CD4-positive, alpha-beta memory T cell (primary cell): ENCODE measurements at places on chromosomes 2 and 18.

GRCh38 chr2:224004105-224004695 lies 34.9 kb downstream of the SERPINE2 start:
- no peak for DNase-seq

GRCh38 chr2:168210216-168210894 lies 37.0 kb downstream of the STK39 start:
- DNase-seq, result no peak

DNA sequence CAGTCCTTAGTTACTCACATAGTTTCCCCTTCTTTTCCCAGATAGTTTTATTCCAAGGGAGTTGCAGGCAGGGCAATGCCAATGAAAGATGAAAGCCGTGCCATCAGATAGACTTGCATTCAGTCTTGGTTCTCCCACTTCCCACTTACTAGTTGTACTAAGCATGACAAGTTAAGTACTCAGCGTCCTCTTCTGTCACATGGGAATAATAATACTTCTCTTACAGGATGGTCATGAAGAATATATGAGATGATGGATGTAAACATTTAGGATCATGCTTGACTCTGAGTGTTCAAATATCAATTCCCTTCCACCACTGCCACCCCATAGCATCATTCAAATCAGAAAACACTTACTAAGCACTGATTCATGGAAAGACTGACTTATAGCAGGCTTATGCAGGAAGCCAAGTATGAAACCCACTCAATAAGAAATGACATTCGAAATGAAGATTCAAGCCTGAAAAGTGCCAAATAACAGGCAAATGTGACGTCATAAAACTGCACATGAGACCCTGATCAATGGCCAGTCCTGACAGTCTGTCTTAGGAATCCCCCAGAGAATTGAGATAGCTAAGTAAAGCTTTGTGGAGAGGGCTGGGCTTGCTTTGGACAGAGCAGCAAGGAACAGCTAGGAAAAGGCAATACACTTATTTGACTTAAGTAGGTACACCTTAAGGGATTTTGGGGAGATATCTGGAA lies 11.1 kb upstream of the EVA1A start:
- DNase-seq, result no peak

GRCh38 chr18:7172611-7173010 lies 55.0 kb upstream of the LAMA1 start:
- DNase-seq, result no peak

DNA sequence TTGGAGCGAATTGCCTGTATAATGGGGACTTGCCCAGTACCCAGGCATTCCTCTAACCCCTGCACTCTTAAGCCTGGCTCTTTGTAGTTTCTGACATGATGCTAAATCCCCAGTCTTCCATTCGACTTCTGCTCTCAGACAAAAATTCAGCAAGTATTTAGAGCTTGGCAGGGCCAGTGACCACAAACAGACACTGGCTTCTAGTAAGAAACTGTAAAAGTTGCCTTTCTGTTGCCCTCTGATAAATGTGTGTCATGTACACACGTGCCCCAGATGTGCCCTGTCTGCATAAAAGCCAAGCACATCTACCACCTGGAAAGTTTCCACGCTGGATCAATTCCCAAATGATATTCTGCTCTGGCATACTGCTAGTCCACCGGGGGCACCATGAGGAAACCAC lies 18.0 kb downstream of the PAX3 start:
- no peak for DNase-seq

DNA sequence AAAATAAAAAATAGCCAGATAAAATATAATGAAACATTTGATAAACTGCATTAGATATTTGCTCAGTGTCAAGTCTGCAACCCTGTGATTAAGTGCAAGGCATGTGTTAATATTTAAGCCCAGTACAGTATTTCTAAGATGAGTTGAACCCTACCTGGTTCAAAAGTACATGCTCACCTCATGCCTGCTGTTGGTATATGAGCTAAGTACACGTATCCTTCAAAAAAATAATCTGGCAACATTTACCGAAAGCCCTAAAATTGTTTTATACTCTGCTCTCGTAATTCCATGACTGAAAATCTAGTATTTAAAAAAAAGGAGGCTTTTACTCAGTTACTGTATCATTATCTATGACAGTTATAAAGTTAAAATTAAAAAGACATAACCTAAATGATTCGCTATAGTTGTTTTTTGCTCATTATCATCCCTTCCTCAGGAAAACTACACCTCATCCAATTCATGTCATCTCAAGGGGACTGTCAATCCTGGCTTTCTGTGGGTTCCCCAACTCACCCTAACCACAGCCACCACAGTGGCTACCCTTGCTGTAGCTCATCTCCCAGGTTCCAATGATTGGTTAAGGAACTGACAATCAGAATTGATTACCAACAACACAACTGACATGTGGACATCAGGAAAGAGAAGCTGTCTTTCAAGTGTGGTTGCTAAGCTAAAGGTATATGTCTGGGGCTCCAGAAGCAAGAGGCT lies 10.6 kb downstream of the TLK1 start:
- no peak for DNase-seq

DNA sequence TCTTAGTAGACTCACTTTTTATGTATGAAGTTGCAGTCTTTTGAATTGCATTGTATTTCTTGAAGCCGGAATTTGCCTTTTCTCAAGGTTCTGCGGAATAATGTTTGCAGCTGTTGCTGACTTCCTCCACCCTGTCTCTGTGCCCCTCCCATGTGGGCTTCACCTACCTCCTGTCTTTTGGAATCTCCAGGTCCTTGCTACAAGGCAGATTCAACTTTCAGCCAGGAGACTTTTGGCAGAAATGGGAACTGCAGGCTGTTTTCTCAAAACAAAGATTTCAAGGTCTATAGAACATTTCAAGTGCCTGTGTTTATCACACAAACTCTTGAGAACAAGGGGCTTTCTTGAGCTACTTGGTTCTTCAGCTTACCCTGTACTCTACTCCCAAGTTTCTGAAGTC lies 25.6 kb downstream of the ZNF236 start:
- no peak for DNase-seq

DNA sequence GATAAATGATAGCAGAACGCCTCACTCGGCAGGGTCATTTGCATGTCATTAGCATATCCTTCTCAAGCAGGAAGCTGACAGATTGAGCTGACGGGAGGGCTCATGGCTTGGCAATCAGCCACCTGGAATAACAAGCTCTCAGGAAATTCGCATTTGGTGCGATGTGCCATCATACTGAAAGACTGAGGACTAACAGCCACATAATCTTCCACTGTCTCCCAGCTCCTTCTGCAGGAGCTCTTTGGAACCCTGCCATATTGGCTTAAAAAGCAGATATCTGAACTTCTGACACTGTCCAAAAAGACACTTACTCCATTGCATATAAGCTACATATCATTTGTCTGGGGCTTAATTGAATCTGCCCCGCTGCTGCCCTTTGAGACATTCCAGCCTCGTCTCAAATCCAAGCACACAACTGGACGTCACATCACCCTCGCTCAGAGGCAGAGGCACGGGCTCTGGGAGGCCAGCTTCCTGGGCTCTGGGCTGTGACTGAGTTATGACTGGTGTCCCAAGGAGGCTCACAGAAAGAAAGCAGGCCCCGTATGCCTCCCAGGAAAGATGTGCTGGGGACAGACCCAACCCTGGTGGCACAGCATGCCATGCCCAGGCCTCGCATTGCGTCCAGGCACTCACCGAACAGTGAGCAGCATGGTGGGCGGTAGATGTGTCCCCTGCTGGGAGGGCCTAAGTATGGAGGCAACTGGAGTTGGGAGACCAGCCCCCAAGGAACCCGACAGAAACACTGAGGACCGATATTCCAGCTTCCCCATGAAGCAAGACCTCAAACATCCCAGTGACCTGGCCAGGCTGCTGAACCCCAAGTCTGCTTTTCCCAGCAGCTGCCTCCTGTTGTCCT lies 228.0 kb downstream of the ATAD2B start:
- no peak for DNase-seq

- no peak for DNase-seq
Observed at GRCh38 chr2:11988691-11989353, 242.4 kb downstream of the LPIN1 start.

GRCh38 chr18:37578886-37579513 lies 13.4 kb upstream of the CELF4 start:
- DNase-seq, result no peak

GRCh38 chr2:36361396-36361795 lies 5.8 kb downstream of the CRIM1 start:
- no peak for DNase-seq

GRCh38 chr18:47150824-47151366 lies 595 bp upstream of the HDHD2 start:
- DNase-seq, result no peak

DNA sequence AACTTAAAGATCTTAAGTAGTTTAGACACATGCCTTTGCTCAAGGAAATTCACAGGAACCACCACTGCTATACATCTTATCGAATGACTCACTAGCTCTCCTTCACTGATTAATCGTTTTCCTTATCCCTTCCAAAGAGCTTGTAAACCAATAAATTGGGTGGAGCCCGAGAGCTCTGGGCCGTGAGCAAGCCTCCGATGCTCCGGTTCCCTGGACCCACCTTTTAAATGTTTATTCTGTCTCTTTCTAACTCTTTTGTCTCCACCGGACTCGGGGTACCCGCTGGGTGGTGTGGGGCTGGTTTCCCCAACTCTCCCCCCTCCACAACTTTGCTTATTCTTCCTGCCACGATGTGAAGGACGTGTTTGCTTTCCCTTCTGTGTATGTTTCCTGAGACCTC lies 292.9 kb upstream of the TMEFF2 start:
- no peak for DNase-seq

GRCh38 chr2:149148194-149149006 lies 109.9 kb downstream of the LYPD6B start:
- DNase-seq, result no peak

- no peak for DNase-seq
Observed at GRCh38 chr2:209830722-209831465, 59.3 kb downstream of the UNC80 start.

- DNase-seq, result no peak
Observed at GRCh38 chr2:128458505-128458904, 139.8 kb upstream of the HS6ST1 start.

DNA sequence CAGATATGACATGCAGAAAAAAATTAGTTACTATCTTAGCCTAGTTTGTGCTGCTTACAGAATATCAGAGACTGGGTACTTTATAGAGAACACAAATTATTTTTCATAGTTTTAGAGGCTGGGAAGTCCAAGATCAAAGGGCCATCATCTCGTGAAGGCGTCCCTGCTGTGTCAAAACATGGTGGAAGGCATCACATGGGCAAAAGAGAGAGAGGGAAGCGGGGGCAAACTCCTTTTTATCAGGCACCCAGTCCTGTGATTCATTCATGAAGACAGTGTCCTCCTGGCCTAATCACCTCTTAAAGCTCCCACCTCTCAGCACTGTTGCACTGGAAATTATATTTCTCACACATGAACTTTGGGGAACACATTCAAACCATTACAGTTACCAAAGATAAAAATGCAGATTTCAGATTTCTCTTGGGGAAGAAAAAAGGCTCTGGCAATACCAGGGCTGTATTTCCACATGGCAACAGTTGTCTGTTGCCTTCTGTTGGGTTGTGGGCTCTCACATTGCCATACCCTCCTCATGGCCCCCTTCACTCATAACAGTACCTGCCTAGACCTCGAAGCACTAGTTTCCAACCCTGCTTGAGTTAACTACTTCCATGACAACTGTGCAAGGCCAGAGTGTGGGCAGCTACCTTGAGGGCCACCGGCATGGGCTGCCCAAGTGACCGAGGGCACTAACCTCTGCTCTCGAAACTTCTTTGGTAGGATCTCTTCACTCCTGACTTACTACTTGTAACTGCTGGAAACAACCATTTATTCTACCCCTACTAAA lies 2.7 kb upstream of the ACTR3 start:
- DNase-seq, result no peak

DNA sequence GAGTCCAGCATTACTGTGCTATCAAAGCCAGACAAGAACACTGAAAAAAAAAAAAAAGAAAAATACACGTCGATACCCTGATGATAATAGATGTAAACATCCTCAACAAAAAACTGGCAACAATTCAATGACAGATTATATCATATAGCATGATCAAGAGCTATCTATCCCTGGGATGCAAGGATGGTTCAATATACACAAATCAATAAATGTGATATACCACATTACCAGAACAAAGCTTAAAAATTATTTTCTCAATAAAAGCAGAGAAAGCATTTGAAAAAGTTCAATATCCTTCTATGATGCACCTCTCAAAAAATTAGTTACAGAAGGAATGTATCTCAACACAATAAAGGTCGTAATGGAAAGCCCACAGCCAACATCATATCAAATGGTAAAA lies 332.8 kb upstream of the MMADHC start:
- DNase-seq, result no peak

- DNase-seq, result no peak
Observed at GRCh38 chr18:3652380-3653262, 202.6 kb downstream of the TGIF1 start.

DNA sequence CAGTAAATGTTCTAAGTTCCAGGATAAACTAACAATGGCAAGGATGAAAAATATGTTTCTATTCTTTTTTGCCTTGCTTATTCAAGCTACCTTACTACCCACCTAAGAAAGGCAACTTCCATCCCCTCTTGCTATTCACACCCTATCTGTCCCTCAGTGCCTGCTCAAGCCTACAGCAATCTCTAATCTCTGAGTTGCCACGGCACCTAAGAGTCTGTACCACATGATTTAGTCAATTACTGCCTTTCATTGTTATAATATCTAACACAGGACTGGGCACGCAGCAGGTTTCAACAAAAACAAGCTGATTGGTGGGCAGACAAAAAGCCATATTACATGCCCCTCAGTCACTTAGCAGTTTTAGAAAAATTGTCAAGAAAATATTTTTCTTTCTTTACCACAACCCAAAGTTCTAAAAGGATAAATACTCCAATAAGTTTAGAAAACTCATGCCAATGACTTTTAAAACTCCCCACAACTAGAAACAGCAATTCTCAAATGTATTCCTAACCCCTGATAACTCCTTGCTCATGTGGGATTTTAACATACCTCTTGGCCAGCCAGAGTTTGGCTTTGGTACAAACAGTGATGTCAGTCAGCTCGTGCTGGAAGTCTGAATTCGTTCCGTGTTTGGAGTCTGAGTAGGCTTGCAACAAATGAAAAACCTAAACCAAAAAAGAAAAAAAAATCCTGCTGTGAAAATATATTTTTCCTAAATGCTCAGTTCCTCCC lies 117.3 kb upstream of the ZFP36L2 start:
- DNase-seq, result no peak

DNA sequence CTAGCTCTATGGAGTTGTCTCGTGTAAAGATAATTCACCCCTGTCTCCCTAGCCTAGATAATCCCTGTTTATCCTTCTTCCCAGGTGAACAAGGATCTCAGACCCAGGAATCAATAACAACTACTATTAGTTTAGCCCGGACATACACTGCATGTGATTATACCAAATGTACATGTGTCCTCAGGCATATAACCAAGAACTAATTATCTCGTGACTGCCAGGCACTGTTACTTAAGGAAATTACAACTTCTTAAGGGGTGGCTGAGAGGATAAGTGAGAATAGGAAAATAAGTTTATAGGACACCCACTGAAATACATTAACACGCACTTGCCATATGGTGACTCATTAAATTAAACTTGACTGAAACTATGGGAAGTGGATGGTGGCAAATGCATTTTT lies 126.6 kb downstream of the CNTNAP5 start:
- no peak for DNase-seq

DNA sequence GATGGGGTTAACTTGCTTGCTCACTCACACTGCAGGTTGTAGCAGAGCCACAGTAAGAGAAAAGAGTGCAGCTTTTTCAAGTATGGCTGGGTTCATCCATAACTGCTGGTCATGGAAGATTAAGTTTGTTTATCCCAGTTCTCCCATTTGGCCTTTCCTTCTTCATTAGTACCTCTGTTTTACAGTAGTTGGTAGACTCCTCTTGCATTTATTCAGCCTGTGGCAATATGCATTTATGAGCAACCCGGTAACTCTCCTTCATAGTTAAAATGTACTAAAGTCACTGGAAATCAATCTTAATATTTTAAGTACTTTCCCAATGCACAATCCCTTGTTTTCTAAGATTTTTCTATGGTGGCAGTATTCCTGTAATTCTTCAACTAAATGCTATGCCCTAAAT lies 14.0 kb downstream of the FTCDNL1 start:
- no peak for DNase-seq
